Activated T-helper 1 cell treated with Interleukin-2 at 50 U/mL for 16 hours (primary cell): ENCODE measurements at places on chromosomes 13 and 19.
A peak's percentile ranks its signal among the peaks of the same experiment; 100 is the strongest.

DNA sequence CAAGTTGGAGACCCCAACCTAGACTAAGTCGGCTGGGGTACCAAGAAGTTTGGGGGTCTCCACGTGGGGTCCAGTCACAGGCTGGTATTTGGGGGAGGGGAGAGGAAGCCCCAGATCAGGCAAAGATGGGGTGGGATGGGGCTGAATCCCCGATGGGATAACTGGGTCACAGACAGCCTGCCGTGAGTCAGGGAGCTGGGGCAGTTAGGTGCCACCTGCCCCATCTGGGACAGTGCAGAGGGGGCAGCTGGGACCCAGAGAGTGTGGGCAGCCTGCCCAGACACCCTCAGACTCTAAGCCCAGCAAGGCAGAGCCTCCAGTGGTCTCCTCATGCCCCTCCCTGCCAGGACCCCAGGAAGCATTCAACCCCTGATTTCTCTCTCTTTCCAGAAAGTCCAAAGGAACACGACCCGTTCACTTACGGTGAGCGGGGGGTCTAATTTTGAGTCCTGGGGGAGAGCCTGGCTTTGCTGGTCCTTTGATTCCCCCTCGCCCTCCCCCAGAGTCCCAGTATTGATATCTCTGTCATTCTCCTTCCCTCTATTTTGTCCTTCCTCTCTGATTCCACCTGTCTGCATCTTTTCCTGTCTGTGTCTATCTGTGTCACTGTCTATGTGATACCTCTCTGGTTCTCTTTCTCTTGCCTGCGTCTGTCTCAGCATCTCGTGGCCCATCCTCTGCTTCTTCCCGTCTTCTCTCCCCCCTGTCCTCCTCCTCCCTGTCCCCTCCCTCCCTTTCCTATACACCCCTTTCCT is 1.8 kb downstream of the FXYD1 start:
- no peak for DNase-seq

- no peak for DNase-seq
Observed at GRCh38 chr19:403221-404027, 5.5 kb downstream of the C2CD4C start.

GRCh38 chr13:113166681-113167080 is 8.2 kb downstream of the PROZ start:
- no peak for DNase-seq

GRCh38 chr13:52452470-52452869 is 2.0 kb upstream of the VPS36 start:
- no peak for DNase-seq

GRCh38 chr13:20780317-20780716 is 6.6 kb upstream of the EEF1AKMT1 start:
- DNase-seq: no peak

DNA sequence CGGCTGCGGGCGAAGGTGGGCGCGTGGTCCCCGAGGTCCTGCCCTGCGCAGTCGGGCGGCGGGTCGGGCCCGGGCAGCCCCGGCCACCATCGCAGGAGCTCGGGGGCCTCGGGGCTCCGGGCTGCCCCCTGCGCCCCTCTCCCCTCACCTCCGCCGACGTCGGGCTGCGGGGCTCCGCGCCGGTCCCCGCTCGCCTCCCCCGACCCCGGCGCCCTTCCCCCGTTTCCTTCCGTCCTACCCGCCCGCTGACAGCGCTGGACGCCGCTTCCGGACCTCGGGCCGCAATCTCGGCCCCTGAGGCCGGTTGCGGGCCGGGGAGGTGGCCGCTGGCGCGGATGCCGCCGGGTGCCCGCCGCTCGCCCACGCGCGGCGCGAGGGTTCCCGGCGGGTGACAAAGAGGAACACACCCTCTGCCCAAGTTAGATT is 720 bp downstream of the FARP1 start:
- DNase-seq: no peak

DNA sequence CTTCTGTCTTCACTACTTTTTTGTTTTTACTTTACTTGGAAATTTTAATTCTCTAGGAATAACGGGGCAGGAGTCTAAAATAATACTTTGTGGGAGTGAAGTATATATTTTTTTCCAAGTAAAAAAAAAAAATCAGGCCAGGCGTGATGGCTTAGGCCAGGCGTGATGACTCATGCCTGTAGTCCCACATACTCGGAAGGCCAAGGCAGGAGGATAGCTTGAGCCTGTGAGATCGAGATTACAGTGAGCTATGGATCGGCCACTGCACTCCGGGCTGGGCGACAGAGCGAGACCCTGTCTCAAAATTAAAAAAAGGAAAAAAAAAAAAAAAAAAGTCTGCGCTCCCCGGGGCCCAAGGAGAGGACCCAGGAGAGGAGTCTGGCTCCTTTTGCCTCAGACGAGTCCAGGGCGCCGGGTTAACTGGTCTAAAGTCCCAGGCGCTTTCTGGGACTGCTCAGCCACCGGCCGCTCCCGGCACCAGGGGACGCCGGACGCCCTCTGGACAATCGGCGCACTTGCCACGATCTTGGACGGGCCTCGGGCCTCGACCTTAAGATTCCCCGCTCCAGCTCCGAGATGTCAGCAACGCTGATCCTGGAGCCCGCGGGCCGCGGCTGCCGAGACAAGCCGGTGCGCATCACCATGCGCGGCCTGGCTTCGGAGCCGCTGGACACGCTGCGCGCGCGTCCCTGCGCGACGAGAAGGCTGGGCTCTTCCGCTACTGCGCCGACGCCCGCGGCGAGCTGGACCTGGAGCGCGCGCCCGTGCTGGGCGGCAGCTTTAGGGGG is 2.7 kb upstream of the ZFP82 start:
- DNase-seq: no peak

DNA sequence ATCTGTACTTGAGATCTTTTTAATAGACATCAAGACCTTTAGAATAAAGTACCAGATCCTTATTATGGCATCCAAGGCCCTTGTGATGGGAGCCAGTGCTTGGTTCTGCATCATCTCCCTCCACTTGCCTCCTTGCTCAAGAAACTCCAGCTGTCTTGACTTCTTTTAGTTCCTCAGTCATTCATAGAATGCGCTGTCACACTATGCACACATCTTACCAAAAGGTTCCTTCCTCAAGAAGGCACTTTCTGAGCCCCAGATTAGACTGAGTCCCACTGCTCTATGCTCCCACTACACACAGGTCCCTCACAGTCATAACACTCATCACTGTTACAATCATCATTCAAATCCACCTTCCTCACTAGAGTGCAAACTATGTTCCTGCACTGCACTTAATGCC is 57.8 kb upstream of the ITM2B start:
- DNase-seq: no peak

DNA sequence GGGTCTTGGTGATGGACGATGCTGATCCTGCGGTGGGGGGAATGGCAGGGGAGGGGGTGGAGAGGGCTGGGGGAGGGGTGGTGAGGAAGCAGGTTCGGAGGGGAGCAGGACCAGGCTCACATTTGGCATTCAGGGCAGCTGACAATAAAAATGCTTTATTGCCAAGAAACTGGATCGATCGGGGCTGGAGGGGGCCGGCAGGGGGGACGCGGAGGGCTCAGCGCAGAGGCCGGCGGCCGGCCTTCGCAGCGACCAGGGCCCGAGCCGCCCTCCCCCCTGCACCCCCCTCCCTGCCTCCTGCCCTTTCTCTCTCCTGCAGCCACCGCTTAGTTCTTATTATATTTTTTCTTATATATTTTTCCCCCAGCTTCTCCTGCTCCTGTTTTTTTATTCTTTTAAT is 18.1 kb upstream of the POU2F2 start:
- no peak for DNase-seq

DNA sequence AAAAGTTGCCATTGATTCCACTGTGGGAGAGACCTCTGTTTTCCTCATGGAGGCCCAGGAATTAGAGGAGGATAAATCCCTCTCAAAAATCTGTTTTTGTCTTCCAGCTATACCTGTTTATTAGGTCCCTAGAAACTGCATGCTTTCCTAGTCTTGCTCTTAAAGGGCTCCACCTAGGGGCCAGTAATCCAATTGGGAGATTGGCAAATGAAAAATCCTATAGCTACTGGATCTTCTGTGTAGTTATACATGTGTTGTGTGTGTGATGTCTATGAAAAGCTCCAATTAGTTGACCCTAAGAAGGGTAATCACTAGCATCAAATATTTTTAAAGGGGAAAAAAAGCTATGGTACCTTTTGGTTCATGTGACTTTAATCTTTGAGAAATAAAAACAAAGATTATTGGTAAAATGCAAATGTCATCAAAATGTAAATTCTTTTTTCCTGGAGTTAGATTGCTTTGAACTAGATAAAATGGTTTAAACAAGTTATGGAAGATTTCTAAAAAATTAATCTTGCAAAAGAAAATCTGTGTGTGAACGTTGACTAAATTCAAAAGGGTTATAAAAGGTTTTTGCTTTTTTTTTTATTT is 63.4 kb upstream of the C1QTNF9B start:
- DNase-seq: no peak

GRCh38 chr19:2500841-2501261 is 24.9 kb downstream of the GADD45B start:
- no peak for DNase-seq

DNA sequence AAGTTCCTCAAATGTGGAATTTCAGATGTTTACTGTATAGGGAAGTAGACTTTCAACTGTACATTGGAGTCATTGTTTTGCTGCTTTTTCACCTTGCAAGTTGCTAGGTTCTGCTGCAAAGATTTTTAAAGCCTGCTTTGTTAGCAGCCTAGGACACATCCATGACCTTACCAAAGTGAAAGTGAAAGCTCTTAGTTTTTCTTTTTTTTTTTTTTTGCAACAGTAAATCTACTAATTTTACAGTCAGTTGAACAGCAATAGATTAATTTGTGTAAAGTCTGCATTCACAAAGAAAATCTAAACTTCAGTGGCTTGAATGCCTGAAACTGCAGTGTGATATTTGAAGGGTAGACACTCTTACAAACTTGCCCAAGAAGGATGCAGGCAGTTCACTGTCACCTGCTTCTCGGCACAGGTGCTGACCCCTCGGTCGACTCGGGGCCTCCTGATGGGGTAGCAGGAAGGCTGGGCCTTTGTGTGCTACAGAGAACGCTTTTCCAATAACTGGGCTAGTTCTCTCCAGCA is 5.0 kb upstream of the MTIF3 start:
- DNase-seq: no peak

GRCh38 chr13:77429320-77430142 is 102.6 kb upstream of the MYCBP2 start:
- DNase-seq: no peak

- no peak for DNase-seq
Observed at GRCh38 chr13:89899302-89900103, 1448.0 kb upstream of the MIR17HG start.

DNA sequence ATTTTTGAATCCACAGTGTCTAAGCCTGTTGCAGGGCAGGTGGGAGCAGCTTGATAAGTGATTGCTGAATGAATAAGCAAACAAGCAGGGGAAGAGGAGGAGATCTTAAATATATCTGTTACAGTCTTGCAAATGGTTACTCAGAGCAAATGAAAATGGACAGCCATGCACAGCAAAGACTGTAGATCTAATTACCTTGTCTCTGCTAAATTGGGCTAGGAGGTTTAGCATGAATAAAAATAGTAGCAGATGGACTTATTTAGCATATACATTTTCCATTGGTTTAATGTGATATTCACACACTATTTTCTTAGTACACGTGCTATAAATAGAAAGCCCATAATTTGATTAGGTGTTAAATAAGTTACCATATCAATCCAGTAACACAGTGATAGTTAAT is 72.9 kb upstream of the FARP1 start:
- no peak for DNase-seq

DNA sequence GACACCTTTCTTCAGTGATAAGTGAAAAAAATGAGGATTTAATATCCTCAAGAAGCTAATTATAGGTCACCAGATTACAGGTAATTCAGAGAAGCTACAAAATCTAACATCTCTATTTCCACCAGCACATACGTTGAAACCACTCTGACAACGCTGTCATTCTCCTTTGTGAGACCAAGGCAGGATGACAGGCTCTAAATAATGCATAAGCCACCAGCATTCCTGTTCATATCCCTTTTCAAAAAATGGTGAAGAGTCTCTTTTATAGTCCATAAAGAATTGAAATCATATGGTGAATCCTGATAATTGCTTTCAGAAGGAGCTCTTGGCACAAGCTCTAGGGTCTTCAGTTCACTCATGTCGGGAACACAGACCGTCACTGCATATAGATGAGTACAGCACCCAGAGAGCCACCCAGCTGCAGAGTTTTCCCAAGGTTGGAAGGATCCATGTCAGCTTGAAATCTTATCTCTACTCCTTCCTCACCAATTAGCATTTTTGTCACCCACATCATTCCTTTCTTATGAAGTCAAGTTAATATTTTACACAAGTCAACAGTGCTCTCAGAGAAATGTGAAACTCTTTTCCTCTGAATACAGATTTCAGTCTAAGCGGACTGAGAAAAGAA is 431.4 kb downstream of the TBC1D4 start:
- DNase-seq: no peak

- peak; percentile 85 for DNase-seq
Observed at GRCh38 chr19:797528-798414, 519 bp downstream of the PTBP1 start.

DNA sequence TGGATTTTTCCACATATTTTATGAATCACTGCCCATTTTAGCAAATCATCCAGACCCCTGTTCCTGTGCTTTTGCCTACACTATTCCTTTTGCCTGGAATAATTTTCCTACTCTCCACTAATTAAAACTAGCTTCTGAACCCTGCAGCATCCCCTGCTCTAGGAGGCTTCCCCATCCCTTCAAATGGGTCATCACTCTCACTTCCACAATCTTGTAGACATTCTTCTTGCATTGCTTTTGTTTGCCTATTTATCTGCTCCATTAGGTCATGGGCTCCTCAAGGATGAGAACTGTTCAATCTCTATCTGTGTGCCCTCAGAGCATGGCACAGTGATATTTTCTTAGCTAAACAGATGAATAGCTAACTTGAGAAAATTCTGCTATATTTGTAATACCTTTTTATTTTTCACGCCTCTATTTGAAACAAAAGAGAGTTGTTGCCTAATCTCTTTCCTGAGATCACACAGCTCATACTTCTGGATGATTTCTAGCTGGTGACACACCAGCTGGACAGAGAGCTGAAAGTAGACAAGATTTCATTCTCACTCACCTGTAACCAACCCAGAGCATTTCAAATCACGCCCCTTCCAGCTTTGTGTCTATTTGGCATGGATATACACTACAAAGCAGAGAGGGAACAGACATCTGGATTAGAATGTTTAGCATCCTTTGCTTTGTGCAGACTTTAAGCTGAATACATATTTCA is 466.0 kb downstream of the FOXO1 start:
- no peak for DNase-seq
